ENCODE measurements at places on chromosomes 6 and 20. TPM values are rescaled to one million over a fixed set of nuclear protein-coding genes. Genes with fewer than 3 reads are reported as not detected.

- H3K4me1 ChIP-seq = peaks cover 18% of the 10 kb centered on the region
- H3K36me3 ChIP-seq = no peaks in the 10 kb centered on the region
- H3K27me3 ChIP-seq = no peaks in the 10 kb centered on the region
- H3K4me3 ChIP-seq = no peak overlapping the region
These were observed 145.6 kb upstream of the PTPN1 start for GRCh38 chr20:50364542-50364941.

DNA sequence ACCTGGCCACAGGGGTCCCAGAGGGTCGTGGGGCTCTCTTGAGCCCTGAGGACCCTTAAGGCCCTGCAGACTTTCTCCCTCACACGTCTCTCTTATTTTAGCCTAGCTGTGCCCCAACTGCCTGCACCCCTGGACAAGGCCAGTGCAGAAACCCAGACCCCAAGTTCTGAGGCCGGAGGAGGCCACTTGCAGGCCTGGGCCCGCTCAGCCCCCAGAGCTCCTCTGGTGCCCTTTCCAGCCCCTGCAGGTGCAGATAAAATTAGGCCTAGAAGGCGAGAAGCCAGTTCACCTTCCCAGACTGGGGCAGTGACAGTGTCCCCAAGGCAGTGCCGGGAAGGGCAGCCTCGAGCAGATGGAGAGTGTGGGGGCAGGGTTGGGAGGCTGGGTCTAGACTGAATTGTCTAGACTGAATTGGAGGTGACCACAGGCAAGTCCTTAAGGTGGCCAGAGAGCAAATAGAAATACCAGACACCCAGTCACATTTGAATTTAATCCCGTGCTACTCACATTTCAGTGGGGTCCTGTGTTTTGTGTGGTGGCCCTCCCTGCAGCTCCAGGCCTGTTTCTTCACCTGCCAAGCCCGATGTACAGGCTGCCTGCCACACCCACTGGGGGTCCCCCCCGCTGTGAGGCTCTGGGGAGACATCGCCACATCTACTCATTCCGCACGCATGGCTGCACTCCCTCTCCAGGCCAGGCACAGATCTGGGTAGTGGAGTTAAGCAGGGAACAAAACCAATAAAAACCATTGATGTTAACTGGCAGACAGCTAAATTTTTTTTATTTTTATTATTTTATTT is 8.6 kb upstream of the IP6K3 start:
- H3K4me1 ChIP-seq = peaks cover 17% of the 10 kb centered on the region
- H3K36me3 ChIP-seq = no peaks in the 10 kb centered on the region
- DNase-seq = peak; percentile 54
- H3K27ac ChIP-seq = no peak overlapping the region
- no peaks in the 10 kb centered on the region for H3K27me3 ChIP-seq

DNA sequence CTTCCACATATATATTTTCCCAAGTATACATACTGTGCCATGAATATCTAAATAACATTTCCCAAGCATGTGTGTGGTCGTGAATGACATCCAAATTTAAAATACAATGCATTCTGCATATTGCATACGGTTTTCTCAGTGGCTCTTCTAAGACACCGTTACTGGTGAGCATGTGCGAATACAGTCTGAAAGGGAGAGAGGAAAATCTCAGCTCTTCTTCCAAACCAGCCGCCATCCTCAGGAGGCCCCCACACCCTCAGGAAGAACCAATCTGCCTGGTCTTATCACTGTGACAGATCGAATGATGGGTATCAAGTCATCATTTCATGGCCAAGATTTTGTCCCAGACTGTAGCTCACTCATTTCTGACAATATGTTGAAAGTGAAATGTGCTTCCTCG is 50.7 kb downstream of the ADAT2 start:
- no peak for DNase-seq
- no peaks in the 10 kb centered on the region for H3K27me3 ChIP-seq
- H3K4me3 ChIP-seq = no peak overlapping the region
- H3K36me3 ChIP-seq = no peaks in the 10 kb centered on the region

DNA sequence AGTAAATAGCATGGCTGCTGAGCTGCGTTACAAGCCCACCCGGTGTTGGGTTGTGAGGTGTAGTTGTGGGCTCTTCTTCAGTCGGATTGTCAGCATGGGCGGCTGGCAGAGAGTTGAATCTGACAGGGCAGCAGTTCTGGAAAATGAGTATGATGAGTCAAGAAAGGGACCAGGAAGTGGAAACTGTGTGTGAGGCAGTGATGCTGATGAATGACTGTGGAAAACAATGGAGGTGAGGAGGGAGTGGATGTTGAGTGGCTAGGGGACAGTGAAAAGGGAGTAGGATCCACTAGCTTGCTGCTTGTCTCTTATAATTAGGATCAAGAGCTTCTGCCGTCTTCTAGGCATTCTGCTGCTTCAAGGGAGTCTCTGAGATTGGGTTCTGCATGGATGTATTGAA is 154.3 kb downstream of the ESR1 start:
- H3K4me3 ChIP-seq = no peak overlapping the region
- no peaks in the 10 kb centered on the region for H3K36me3 ChIP-seq
- H3K4me1 ChIP-seq = no peaks in the 10 kb centered on the region
- DNase-seq = no peak
- no peaks in the 10 kb centered on the region for H3K27me3 ChIP-seq
- H3K27ac ChIP-seq = no peak overlapping the region

DNA sequence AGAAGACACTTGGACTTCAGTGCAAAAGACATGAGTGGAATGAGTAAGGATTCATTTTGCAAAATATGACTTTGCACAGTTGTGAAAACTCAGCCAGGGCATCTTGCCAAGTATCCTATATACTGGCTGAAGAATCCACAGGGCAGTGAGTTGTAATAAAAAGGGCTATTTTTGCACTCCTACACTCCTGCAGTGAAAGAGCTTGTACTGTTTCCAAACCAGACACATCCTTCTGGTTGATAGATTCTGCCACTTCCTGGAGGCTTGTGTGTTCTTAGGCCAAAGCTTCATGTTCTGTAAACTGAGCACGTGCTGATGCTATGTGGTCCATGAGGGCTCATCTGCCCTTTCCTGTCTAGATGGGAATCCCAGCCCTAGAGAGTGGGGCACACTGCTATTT is 34.9 kb downstream of the GMPR start:
- H3K4me3 ChIP-seq = no peak overlapping the region
- no peak overlapping the region for H3K27ac ChIP-seq
- DNase-seq = no peak
- H3K4me1 ChIP-seq = peaks cover 8% of the 10 kb centered on the region

GRCh38 chr6:71602385-71603007 is 283.9 kb upstream of the RIMS1 start:
- DNase-seq = no peak
- H3K27ac ChIP-seq = no peak overlapping the region
- no peaks in the 10 kb centered on the region for H3K27me3 ChIP-seq
- no peaks in the 10 kb centered on the region for H3K4me1 ChIP-seq
- no peak overlapping the region for H3K4me3 ChIP-seq
- no peaks in the 10 kb centered on the region for H3K36me3 ChIP-seq

GRCh38 chr20:1327827-1328679 is 886 bp downstream of the SDCBP2 start:
- H3K4me1 ChIP-seq = peaks cover 29% of the 10 kb centered on the region
- H3K36me3 ChIP-seq = peaks cover 12% of the 10 kb centered on the region
- no peak for DNase-seq
- H3K27ac ChIP-seq = peak overlapping the region; percentile 31

- no peak for DNase-seq
- no peaks in the 10 kb centered on the region for H3K36me3 ChIP-seq
- H3K27me3 ChIP-seq = no peaks in the 10 kb centered on the region
These were observed 7.3 kb downstream of the CCDC167 start for GRCh38 chr6:37492236-37492972.

GRCh38 chr6:152783217-152783878 is 32.8 kb downstream of the VIP start:
- no peaks in the 10 kb centered on the region for H3K36me3 ChIP-seq
- DNase-seq = no peak
- H3K27me3 ChIP-seq = peaks cover 3% of the 10 kb centered on the region
- no peak overlapping the region for H3K27ac ChIP-seq
- no peak overlapping the region for H3K4me3 ChIP-seq

DNA sequence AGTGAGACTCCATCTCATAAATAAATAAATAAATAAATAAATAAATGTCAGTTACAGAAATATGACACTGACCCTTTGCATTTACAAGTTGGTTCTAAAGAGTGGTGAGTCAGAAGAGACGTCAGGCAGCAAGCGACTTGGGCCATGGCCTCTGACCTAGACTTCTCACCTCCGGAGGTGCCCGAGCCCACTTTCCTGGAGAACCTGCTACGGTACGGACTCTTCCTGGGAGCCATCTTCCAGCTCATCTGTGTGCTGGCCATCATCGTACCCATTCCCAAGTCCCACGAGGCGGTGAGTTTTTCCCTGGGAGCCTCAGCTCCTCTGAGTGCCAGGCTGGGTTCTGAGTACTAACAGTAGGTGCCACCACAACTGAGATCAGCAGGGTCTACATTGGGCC is 11.7 kb downstream of the MANBAL start:
- peaks cover 19% of the 10 kb centered on the region for H3K36me3 ChIP-seq
- no peak for DNase-seq
- no peak overlapping the region for H3K4me3 ChIP-seq
- peaks cover 5% of the 10 kb centered on the region for H3K4me1 ChIP-seq
- no peaks in the 10 kb centered on the region for H3K27me3 ChIP-seq
- no peak overlapping the region for H3K27ac ChIP-seq

DNA sequence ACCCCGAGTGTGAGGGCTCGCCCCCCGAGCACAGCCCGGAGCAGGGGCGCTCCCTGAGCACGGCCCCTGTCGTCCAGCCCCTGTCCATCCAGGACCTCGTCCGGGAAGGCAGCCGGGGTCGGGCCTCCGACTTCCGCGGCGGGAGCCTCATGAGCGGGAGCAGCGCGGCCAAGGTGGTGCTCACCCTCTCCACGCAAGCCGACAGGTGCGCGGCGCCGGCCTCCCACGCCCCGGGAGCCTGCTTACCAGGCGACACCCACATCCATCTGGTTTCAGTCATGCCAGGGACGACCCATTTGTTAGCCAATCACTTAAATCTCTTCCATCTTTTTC is 73.5 kb upstream of the PBOV1 start:
- no peak for DNase-seq
- no peak overlapping the region for H3K4me3 ChIP-seq
- H3K27me3 ChIP-seq = no peaks in the 10 kb centered on the region
- no peak overlapping the region for H3K27ac ChIP-seq
- no peaks in the 10 kb centered on the region for H3K36me3 ChIP-seq
- no peaks in the 10 kb centered on the region for H3K4me1 ChIP-seq

FAM83B gene
- total RNA-seq = 0.41 TPM

C6orf58 gene
- total RNA-seq = 0.64 TPM

KLHDC3 gene
- total RNA-seq = 90.1 TPM

SRC gene
- total RNA-seq = 23.3 TPM

OXT gene
- not detected for total RNA-seq

CALHM4 gene
- not detected for total RNA-seq

TMEM170B gene
- 11.4 TPM for total RNA-seq

NKAPL gene
- not detected for total RNA-seq
